CD4-positive, CD25-positive, alpha-beta regulatory T cell (primary cell): ENCODE measurements at places on chromosomes 1 and 21.

DNA sequence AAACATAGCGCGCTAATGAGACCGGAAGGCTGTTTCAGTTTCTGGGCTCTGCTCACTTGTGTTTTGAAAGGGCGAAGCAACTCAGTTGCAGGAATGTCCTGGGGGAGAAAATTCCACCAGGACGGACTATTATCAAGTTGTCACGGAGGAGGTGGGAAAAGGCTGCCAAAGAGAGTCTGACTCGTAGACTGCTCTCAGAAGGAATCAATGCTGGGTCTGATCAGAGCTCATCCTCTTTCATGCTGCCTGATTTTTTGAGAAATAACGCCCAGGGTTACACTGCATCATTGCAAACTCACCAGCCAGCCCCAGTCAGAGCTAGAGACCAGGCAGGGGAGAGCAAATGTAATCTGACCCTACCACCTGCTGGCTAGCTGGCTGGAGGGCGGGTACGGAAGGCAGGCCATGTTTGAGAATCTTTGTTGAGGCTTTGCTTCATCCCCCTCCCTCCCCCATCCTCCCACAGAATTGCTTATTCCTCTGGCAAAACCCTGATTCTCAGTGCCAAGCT lies 36.4 kb upstream of the BCL9 start:
- no peak for DNase-seq
- no peak overlapping the region for H3K4me3 ChIP-seq
- no peaks in the 10 kb centered on the region for H3K27me3 ChIP-seq

DNA sequence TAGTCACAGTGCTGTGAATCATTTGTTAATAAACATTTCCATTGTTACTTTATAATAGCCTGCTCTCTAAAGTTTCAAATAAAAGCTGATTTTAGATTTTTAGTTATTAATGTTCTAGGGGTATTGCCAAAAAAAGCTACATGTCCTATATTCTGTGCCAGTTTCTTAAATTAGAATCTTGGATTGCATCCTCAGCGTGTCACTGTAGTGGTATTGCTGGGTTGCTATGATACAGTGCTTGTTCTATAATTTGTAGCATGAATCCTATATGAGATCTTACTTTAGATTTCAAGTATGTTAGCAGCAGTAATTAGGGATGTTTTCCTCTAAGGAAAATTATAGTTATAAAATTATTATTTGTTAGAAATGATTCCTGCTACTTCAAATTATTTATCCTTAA lies 16.4 kb downstream of the PPP2R5A start:
- no peaks in the 10 kb centered on the region for H3K36me3 ChIP-seq
- no peaks in the 10 kb centered on the region for H3K27me3 ChIP-seq
- H3K4me1 ChIP-seq: peaks cover 15% of the 10 kb centered on the region
- H3K27ac ChIP-seq: no peak overlapping the region
- no peak for DNase-seq
- no peak overlapping the region for H3K4me3 ChIP-seq

GRCh38 chr1:235275223-235275622 lies 52.8 kb downstream of the ARID4B start:
- H3K27me3 ChIP-seq: no peaks in the 10 kb centered on the region
- peak overlapping the region; percentile 58 for H3K4me3 ChIP-seq
- H3K36me3 ChIP-seq: no peaks in the 10 kb centered on the region
- H3K4me1 ChIP-seq: peaks cover 71% of the 10 kb centered on the region

DNA sequence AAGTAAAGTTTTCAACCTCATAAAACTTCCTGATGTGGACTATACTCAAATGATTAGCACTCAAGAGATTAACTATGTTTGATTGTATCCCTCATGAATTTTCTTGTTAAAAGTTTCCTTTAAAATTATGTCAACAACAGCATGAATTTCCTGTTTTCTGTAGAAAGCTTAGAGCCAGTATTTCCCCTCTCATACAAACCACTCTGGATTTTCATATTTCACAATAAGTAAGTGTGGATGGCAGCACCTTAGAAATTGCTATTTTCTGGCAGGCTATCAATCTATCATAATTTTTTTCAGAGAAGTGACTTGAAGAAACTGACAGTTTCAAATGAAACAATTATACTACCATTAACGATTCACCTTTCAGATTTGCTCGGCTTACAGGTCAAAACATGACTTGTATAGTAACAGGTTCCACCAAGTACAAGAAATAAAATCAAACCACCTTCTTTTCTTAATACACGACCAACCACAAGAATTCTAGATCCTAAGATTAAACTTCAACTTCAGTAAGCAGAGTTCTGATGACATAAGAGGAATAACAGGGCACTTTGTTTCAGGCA lies 20.8 kb downstream of the ELK4 start:
- peak overlapping the region; percentile 42 for H3K27ac ChIP-seq
- no peaks in the 10 kb centered on the region for H3K27me3 ChIP-seq
- H3K36me3 ChIP-seq: peaks cover 46% of the 10 kb centered on the region

DNA sequence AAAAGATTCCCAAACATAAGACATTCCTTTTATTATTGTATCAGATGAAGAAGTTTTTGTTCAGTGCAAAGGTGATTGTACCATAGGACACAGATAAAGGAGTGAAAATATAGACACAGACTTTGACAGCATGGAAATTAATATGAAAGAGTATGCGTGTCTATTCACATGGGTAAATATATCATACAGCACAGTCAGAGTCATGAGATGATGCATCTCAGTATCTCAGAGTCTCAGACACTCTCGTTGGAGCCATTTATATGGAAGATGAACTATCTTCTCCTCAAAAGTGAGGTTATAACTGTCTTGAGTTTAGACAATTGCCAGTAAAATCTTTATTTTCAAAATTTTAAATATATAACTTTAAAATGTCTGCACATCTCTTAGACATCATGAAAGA lies 158.4 kb upstream of the C8B start:
- H3K27ac ChIP-seq: no peak overlapping the region
- H3K4me1 ChIP-seq: no peaks in the 10 kb centered on the region
- no peaks in the 10 kb centered on the region for H3K36me3 ChIP-seq
- no peak for DNase-seq
- H3K4me3 ChIP-seq: no peak overlapping the region

- H3K4me1 ChIP-seq: no peaks in the 10 kb centered on the region
- DNase-seq: no peak
- H3K36me3 ChIP-seq: peaks cover 97% of the 10 kb centered on the region
- no peaks in the 10 kb centered on the region for H3K27me3 ChIP-seq
- no peak overlapping the region for H3K27ac ChIP-seq
- no peak overlapping the region for H3K4me3 ChIP-seq
These were observed 11.7 kb downstream of the MX1 start for GRCh38 chr21:41437729-41438128.

DNA sequence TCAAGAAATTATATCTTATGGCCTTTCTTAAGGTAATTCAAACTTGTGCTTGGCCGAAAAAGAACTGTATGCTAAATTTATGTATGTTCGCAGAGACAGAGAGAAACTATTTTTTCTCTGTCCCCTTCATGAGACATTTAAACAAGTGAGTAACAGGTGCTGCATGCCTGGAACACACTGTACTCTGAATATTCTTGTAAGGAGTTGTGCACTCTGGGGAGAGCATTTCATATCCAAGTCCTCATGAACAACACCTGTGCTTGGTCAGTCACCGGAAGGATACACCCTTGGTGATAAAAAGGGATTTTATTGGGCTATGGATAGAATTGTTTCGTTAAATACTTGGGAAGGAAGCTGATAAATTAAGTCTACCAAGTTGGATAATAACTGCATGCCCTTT lies 220.8 kb upstream of the NRIP1 start:
- H3K4me1 ChIP-seq: no peaks in the 10 kb centered on the region
- no peaks in the 10 kb centered on the region for H3K27me3 ChIP-seq
- H3K27ac ChIP-seq: no peak overlapping the region
- H3K36me3 ChIP-seq: no peaks in the 10 kb centered on the region
